ENCODE measurements at places on chromosomes 7 and 10.

GRCh38 chr7:64630496-64630895, 35.4 kb upstream of the ZNF107 start:
- peak; percentile 32 for DNase-seq

DNA sequence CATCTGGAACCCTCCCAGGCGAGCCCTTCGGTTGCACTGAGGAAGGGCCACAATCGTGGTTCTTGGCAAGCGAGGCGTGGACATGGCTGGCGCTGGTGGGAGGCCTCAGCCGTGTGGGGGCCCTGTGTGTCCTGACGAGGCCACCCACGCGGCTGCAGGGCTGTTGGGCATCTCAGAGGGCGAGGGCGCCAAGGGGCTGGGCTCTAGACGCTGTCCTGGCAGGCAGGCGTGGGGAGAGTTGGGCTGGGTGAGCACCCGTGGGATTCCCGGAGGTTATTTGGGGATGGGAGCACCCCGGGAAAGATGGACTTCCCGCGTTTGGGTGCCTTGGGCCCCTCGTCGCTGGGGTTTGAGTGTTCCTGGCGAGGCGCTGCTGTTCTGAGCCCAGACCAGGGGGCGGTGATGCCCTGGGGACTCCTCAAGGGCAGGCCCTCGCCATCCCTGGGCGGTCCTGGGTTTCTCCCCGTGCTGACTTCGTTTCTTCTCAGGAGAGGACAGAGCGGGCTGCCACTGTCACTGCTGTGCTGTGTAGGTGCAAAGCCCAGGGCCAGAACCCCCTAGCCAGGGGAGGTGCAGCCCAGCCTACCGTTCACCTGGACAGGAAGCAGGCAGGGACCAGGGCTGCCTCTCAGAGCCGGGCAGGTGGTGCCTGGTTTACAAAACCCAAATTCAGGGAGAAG, 87.2 kb downstream of the DNAJB6 start:
- DNase-seq = no peak

- DNase-seq = no peak
Measured at GRCh38 chr10:50582046-50582445, 41.7 kb downstream of the SGMS1 start.

GRCh38 chr10:73915206-73915851, 4.4 kb downstream of the PLAU start:
- no peak for DNase-seq

DNA sequence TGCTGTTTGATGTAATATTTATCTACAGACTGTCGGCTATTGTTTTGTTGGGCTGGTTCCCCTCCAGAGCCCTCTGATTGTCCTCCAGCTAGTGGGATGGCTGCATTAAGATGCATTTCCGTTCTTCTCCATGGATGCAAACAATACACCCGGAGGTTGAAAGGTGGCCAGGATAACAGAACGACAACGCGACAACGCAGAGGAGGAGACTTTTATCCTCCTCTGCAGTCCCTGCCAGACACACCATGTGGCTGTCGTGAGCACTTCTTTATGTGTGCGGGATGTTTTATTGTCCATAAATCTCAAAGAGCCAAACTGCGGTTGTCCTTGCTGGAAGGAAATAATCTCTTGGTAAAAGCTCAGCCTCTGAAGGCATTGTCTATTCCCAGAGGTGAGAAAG, 39.1 kb upstream of the TCERG1L start:
- no peak for DNase-seq

DNA sequence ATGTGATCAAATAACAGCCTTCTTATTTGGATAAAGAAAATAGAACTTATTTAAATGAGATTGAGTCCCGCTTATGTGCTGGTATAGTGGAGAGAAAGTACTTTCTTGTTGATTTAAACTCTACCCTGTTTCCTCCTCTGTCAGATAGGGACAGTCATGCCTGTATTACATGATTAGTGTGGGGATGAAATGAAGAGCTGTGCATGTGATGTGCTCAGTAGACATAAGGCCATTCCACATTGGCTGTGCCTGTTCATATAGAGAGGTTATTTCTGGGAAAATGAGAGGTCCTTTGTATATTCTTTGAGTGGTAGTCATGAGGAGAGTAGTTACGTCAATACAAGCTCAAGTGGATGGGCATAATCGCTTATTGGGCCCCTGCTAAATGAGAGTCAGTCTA, 5.7 kb downstream of the MTURN start:
- DNase-seq = no peak

GRCh38 chr7:157476654-157477549, 140.1 kb downstream of the DNAJB6 start:
- no peak for DNase-seq

DNA sequence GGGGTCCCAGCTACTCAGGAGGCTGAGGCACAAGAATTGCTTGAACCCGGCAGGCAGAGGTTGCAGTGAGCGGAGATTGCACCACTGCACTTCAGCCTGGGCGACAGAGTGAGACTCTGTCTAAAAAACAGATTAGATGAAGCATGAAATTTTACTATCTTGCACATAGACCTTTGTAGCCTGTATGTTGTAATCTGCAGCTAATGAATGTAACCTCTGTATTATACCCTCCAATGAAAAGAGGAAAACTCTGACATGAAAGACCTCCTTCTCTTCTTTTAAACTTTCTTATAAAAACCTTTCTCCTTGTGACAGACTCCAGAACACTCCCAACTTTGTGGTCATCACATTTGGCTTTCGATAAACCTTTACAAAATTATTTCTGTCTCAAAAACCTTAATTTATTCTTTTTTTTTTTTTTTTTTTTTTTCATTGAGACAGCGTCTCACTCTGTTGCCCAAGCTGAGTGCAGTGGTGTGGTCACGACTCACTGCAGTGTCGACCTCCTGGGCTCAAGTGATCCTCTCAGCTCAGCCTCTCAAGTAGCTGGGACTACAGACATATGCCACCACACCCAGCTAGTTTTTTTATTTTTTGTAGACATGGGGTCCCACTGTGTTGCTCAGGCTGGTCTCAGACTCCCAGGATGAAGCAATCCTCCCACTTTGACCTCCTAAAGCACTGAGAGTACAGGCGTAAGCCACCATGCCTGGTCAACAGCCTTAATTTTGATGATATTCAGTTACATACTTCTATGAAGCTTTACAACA, 97.4 kb downstream of the SVOPL start:
- no peak for DNase-seq

DNA sequence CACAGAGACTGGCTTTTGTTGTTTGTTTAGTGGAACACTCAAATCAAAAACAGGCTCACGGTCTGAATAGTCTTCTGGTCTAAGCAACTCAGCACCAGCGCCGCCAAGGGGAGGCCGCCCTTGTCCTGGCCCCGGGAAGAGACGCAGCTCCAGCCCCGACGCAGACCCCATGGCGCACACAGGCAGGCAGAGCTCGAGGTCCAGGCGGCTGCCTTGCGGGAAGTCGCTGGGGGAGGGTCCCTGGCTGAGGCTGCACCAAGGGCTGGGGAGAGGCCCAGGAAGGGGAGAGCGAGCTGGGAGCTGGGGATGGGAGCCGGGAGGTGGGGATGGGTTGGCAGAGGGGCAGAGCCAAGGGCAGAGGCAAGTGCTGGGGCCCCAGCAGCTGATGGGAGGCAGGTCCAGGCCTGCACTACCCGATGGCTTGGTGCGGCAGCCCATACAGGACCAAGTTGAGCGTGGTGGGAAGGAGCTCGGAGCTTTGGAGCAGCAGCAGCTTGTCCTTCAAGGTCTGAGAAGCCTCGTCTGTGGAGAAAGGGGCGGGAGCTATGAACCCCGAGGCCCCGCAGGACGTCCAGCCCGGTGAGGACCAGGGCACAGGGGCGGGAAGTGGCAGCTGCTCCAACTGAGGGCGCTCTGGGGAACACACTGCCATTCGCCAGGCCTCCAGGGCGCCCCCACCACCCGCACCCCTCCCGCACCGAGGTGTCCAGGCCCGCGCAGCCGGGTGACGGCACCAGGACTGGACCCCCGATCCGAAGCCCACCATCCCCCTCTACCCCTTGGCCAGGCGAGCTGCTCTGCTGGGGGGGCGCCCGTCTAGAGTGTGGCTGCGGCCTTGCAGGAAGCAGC, 22.7 kb upstream of the NKX6-2 start:
- DNase-seq = no peak

DNA sequence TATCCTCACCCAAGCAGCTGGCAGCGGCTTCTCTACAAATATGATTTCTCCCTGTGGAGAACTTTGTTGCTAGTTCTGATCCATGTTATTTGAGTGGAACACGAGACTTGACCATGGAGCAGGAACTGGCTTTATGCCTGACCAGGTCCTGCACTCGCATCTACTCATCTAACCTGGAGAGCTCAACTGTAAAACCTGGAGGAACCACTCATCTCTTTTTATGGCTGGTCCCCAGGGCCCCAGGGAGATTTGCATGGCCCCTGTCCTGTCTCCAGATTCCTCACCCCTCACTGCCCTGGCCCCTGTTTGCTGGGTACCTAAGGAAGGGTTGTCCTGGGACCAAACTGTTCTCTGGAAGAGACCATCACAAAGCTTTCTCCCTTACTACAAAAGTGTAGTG, 16.0 kb downstream of the TCAF1 start:
- DNase-seq = no peak

- DNase-seq = no peak
Measured at GRCh38 chr7:44320794-44321371, 4.5 kb downstream of the CAMK2B start.

GRCh38 chr7:90229682-90230081, 15.3 kb upstream of the CFAP69 start:
- no peak for DNase-seq

- peak; percentile 52 for DNase-seq
Measured at GRCh38 chr7:41698726-41699125, 4.2 kb downstream of the INHBA start.

GRCh38 chr7:22123139-22123538, 177.4 kb upstream of the CDCA7L start:
- peak; percentile 18 for DNase-seq

- peak; percentile 52 for DNase-seq
Measured at GRCh38 chr10:58436071-58436470, 50.9 kb downstream of the TFAM start.

- no peak for DNase-seq
Measured at GRCh38 chr7:3579638-3580219, 278.7 kb downstream of the SDK1 start.

GRCh38 chr10:21257191-21257590, 268.3 kb downstream of the SKIDA1 start:
- DNase-seq = no peak

DNA sequence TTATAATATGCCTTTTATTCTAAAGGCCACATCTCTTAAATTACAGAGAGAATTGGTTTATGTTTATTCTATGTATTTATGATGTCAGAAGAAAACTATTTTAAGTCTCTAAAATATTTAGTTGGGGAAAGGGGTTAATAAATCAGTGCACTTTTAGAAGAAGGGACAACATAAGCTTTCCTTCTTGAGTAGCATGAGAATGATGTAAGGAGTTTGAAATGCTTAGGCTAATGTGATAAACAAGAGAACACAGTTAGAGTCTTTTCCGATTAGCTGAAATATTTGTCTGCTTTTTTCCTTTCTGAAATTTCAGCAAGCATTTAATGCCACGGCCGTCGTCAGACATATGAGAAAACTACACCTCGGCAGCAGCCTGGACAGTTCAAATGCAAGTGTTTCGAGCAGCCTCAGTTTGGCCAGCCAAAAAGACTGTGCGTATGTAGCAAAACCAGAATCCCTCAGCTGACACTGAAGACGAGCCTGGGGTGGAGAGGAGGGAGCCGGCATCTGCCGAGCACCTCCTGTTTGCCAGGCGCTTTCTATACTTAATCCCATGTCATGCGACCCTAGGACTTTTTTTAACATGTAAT, 176.2 kb downstream of the CCDC3 start:
- no peak for DNase-seq

DNA sequence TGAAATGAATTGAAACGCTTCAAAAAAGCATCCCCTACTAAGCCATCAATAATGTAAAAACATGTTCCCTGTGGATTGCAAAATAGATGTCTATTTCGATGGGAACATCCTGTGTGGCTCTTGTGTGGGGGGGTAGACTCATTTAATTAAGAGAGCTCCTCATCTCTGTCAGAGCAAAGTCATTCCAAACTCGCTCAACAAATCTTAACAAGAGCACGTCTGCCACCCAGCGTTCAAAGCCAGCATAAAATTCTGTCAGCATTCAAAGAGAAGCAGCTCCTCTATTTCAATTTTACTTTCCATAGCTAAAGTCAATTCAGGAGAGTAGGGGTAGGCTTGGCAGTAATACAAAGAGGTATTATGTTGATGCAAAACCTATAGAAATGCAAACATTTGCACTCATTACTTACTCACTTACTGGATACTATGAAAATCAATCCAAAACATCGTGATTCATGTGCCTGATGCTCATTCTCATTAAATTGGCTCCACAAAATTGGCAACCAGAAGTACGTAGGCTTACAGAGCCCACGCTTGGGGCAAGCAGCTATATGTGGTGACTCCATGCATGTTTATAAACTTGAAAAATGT, 114.9 kb downstream of the IPMK start:
- peak; percentile 76 for DNase-seq

DNA sequence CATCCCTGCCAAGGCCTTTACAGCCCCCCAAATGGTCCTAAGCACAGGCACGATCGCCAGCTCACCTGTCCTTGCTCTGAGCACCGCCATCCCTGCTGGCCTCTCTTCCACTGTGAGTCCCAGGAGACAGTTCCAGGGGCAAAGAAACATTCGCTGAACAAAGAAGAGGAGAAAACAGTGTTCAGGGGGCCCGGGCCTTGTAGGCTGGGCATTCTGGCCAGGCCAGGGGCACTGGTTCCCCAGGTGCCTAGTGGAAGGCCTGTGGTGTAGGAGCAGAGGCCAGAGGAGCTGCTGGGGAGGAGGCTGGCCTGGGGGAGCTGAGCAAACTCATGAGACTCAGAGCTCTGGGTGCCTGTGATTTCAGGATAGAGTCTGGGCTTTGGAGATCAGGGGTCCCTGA, 22.6 kb downstream of the AQP1 start:
- DNase-seq = no peak

DNA sequence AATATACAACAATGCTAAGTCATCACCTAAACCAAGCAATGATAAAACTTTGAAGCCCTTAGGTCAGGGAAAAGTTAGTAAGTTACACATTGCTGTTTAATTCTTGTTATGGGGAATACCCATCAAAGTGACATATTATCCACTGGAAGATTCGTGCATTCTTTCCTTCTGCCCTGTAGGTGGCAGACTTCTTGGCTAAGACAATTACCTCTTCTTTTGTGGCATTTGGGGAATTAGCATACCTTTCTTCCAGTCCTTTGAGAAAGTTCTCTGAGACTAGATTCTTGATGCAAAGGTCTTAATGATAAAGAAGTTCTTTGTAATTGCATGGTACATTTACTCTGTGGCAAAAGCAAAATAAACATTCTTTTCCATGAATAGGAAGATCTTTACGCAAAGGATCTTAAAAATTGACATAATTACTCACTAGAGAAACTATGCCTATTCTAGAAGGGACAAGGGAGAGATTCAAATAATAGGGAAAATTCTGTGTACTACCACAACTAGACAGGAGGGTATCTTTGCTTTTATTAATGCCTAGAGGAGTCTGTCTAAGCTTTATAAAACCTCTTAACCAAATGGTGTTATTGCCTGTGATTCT, 395.9 kb downstream of the GRM8 start:
- peak; percentile 1 for DNase-seq

DNA sequence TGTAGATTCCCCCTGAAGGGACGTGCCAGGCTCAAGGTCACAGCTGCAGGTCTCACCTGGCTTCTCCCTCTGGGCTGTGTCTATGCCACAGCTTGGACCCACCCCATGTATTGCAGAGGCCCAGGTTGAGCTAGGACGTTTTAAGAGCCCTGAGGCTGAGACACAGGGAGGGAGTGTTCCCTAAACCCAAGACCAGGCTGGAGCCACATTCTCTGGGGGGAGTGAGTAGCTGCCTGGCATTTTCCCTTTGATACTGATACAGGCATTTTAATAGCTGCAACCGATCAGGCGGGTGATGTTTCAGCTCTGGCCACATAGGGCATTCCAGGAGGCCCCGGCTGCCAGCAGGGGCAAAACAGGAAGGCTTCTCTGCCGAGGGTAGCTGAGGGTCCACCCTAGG, 13.4 kb downstream of the COL13A1 start:
- DNase-seq = no peak
